Ascending aorta (tissue), 2 donors: ENCODE measurements at places on chromosomes 7 and 10. TPM values are rescaled to one million over a fixed set of nuclear protein-coding genes. Genes with fewer than 3 reads are reported as not detected.

- no peak for DNase-seq
Observed at GRCh38 chr10:120727001-120727400, 124.2 kb upstream of the WDR11 start.

GRCh38 chr7:22499044-22499443 lies 944 bp downstream of the STEAP1B start:
- DNase-seq = no peak

GRCh38 chr7:2248984-2249694 lies 7.1 kb downstream of the NUDT1 start:
- peak; percentile 27 for DNase-seq

DNA sequence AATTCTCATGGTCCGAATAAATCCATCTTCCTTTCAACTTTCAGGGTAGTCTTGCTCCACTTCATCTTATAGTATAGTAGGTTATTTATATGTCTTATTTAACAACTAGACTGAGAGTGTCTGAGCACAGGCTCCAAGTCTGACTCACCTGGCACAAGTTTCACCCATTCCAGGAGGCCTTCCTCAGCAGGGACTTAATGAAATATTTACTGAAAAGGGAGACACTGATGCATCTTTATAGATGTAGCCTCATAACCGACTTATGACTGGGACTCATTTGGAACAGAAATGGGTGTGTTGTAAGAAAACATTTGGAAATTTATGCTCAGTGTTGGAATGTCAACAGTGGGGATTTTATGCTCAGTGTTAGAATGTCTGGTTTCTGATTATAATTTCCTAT lies 59.9 kb downstream of the CH25H start:
- DNase-seq = no peak

DNA sequence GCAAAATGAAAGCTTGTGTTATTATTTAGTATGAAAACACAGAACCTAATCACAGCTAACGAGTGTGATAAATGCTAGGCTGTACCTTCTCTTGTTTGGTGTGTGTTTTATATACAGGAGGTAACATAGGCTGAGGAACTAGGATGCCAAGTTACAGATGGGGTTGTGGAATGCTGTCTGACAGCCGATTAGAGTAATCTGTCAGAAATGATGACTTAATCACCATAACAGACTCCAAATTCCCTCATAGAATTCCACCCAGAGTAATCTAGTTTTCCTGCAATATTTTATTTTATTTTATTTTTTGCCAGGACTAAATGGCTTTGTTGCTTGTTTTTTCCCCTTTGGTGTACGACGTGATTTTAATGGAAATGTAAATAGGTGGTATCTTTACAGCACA lies 221.2 kb downstream of the CELF2 start:
- no peak for DNase-seq

The HOXA1 gene
- total RNA-seq = not detected

DNA sequence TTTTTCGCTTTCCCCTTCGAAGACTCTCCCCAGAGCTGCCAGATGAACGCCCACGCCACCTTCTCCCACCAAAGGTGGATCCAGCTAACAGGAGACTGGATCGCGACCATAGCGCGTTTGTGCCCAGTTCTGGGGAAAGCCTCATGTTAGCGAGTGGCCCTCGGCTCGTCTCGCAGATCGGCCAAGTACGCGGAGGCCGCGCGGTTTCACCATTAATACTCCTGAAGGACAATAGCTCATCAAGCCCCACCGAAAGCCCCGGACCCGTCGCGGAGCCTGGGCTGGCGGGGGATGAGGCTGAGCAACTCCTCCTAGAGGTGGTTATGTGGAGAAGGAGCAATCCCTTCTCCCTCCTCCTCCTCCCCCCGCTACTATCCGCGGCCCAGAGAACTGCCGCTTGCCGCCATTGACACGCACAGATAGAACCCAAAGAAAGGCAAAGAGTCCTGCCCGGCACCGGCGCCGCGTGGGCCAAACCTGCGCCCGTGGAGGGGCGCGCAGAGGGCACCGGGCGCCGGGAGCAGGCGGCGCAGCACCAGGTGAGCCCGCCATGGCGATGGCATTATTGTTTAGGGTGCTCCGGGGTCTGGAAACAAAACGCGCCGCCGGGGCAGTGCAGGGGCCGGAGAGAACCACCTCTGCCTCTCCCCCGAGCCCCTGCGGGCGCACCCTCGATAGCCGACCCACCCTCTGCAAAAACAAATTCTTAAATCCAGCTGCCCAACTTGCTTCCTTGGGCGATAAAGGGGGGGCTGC lies at the start of gene MACROH2A2:
MACROH2A2 (plus strand) TSS at position 385 of the 756 bp plus-strand sequence. CDS start 22,813 bp downstream, outside the sequence.
- no peak for DNase-seq

DNA sequence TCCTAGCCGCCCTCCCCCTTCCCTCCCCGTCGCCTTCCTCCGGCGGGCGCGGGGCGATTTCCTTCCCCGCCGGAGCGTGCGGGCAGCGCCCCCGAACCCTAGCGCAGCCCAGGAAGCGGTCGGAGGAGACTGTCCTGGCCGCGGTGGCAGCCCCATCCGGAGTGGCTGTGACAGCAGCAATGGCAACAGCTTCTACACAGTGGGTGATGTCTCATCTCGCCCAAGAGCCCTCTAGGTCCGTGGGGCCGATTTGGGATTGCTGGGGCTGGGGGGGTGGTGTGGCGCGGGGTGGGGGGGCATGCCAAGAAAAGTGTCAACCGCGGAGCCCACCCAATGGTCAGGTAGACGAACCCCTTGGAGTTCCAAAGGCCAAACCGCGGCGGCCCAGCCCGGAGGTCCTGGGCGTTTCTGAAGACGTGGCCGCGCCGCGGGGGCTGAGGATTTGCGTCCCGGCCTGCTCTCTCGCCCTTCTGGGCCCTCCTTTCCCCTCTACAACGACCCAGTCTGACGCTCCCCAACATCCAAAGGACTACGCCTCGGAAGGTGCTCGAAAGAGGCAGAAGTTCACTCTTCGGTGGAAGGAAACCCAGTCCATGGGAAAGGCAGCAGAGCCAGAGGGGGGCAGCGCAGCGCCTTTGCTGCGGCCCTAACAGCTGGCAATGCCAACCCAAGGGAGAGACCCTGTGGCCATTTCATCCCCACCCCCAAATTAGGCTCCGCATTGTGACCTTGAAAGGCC lies 603 bp upstream of the TWIST1 start:
- peak; percentile 67 for DNase-seq
